ENCODE measurements at places on chromosomes 4 and X.

DNA sequence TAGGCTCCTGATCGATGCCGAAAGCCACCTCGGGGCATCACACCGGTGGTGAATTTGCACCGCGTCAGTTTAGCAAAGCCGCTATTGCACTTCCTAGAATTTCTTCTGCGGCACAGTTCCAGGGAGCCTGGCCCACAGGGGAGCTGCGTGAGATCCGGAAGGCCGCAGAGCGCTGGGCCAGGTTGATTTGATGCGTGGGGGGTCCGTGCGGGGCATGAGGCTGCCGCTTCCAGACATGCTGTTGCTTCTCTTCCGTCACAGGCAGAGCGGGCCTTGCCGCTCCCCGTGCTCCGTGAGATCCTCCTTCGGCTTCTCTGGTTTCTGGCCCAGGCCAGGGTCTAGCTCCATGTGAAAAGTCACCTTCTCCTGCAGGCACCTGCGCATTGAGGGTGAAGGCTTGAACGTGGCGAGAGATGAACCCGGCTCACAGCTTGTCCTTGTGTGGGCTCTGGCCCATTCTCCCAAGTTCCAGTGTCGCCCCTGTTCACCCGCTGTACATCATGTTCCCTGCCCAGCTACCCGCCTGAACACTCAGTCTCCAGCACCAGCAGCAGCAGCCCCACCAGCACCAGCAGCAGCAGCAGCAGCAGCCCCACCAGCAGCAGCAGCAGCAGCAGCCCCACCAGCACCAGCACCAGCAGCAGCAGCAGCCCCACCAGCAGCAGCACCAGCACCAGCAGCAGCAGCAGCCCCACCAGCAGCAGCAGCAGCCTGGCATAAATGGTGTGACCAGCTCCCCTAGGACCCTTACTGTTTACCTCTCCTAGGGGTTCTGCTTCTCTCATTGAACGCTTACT, 131.2 kb downstream of the TRIML1 start:
- DNase-seq, result no peak

DNA sequence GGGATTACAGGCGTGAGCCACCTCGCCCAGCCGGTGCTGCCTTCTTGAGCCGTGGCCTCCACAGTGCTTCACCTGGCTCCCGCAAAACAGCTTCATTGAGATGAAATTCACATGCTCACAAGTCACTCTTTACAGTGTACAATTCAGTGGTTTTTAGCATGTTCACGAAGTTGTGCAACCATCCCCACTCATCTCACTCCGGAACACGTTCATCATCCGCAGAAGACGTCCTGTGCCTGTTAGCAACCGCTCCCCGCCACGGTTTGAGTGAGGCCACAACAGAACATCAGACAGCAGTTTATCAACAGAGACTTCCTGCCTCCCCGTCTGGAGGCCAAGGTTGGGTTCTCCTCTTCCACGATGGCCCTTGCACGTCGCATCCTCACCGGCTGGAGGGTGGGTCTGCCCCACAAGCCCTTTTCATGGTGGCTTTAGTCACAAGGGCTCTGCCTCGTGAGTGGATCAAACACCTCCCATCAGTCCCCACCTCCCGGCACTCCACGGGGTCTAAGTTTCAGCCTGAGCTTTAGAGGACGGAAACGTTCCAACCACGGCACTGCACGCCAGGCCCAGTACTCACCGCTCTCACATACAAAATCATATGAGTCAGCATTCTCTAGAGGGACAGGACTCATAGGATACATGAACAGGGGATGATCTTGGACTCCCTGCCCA, 29.6 kb upstream of the SPON2 start:
- DNase-seq, result peak; percentile 63

DNA sequence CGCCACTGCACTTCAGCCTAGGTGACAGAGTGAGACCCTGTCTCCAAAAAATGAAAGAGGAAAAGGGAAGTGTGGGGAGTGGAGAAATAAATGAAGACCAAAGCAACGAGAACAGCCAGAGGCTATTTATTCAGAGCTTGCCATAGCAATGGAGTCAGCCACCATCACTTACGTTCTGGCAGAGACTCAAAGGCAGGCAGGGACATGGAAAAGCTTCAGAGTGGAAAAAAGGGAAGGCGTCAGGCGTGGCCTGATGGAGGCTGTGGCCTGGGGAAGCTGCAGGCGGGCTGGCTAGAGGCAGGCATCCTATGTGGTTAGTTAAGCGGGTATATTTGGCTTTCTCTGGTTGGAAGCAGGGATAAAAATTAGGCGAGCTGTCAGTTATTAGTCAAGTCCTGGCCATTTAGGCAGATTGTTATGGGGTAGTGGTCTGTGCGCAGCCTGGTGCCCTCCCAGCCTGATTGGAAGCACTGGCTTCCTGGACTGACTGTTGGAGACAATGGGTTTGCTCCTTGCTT, 73.3 kb downstream of the DCTD start:
- DNase-seq, result no peak

DNA sequence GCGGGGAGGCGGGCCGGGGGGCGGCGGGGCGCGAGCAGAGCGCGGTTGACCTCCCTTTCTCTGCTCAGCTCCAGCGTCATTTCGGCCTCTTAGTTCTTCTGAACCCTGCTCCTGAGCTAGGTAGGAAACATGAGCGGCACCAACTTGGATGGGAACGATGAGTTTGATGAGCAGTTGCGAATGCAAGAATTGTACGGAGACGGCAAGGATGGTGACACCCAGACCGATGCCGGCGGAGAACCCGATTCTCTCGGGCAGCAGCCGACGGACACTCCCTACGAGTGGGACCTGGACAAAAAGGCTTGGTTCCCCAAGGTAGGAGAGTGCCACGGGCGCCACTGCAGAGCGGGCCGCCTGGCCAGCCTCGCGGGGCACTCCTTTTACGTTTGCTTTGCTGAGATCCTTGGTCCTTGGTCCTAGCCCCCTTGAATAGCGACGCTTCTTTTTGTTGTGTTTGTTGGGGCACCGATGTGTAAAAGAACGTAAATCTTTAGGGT, at the start of gene HTATSF1:
TSS of gene HTATSF1 (plus strand) at position 37 of the 497 bp plus-strand sequence. CDS start at position 130, 93 bp downstream.
- no peak for DNase-seq

DNA sequence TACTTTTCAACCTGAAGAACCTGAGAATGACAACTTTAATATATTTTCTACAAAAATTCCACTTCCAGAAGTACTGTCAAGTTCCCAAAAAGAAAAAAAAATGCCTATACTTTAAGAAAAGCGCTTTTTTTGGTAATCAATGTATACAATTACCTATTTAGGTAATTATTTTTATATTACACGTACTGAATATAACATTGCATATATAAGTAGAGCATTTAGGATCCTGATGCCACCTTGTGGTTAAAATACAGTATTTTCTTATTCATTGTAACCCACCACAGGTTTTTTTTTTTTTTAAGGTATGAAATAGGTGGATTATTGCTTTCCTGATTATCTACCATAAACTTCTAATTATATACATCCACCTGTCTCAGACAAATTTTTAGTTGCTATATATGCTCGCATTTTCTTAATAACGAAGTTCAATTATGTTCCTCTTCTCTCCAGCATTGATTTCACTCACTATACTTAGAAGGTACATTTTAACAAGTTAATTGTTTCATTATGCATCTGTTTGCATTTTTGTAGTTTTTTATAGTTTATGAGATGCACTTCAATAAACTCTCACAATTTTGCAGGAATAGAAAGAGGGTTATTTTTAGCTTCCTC, 5.2 kb downstream of the MAP9 start:
- DNase-seq, result no peak

- DNase-seq, result no peak
Observed at GRCh38 chr4:144902614-144903013, 195.4 kb downstream of the ANAPC10 start.

- DNase-seq, result no peak
Observed at GRCh38 chr4:118353534-118354030, 779 bp upstream of the PRSS12 start.

DNA sequence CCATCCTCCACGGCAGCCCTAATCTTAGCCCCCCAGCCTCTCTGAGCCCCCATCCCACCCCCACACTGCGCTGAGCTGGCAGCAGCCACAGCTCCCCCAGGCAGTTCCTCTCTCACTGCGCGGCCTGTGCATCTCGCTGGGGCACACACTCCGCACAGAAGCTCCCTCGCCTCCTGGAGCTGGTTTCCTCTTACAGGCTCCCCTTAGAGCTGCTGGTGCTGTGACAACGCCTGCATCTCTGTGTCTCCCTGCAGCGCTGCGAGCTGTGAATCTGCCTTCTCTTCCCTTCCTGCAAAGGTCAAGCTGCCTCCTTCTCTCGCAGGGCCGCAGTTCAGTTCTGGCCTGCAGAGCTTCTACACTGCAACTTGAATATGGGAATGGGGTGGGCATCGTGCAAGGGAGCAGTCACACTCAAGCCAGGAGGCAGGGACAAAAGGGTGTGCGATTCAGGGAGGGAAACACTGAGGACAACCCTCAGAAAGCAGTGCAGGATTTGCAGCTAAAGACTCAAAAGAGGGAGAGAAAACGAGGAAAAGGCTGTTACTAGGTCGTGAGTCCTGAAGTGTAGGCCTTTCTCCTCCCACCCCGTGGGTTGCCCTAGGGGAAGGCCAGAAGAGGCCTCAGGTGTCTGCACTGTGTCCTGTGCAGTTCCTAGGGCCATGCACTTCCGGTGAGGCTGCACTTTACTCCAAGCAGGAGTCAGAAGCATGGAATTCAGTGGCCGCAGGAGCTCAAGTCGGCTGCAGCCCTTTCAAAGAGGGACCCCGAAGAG, 87.0 kb downstream of the BCOR start:
- no peak for DNase-seq

DNA sequence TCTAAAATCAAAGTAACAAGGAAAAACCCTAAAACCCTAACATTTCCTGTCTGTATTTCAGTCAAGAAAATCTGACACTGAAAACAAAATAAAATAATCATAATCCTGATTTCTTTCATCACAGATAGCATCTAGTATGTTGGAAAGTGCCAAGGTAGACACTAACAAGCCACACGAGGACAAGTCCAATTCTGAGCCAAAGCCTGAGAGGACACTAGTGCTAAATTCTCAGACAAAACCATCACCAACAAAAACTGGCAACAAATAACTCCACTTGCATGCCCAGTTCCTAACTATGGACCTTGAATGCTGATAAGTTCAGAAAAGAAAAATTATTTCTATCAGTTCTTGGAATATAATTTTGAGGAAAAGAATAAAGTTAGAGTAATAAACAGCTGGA, 113.7 kb downstream of the MANBA start:
- no peak for DNase-seq

GRCh38 chr4:162061214-162061613, 102.6 kb downstream of the FSTL5 start:
- DNase-seq, result no peak

DNA sequence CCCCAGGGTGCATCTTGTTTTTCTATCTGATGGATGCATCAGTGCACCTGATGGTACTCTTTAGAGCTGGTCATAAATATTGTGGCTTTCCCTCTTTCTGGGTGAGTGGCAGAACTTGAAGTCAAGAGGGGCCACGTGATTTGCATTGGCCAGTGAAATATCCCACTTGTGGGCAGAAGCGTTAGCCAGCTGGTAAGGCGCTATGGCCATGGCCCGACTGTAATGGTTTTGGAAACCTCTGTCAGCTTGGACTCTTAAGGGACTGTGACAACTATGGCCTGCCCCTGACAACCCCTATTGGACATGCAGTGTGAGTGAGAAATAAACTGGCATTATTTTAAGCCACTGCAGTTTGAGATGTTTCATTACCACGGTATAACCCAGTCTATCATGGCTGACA, 72.8 kb downstream of the SEL1L3 start:
- DNase-seq, result no peak

GRCh38 chr4:72557021-72557420, 12.0 kb downstream of the ADAMTS3 start:
- no peak for DNase-seq

DNA sequence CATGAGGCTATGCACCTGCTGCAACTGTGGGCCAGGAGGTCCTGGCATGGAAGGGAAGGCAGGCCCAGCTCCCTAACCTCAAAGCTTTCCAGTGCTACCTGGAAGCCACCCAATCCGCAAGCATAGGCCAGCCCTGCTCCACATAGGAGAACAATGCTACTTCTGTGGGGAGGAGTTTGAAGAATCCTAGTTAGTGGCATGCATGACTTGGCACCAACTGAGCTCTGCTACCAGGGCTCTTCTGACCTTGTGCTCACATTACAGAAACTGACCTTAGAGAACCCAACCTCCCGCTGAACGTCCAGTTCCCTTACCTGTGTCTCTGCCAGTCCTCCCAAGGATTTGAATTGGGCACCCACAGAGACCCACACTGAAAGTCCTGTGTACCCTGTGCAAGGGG, 58.8 kb downstream of the USP46 start:
- no peak for DNase-seq

GRCh38 chr4:6461301-6462165, 10.9 kb downstream of the PPP2R2C start:
- no peak for DNase-seq

GRCh38 chrX:53421772-53422085, 725 bp downstream of the SMC1A start:
- no peak for DNase-seq

- DNase-seq, result no peak
Observed at GRCh38 chr4:100113096-100113495, 77.2 kb downstream of the DDIT4L start.

GRCh38 chr4:11342401-11342800, 86.3 kb downstream of the HS3ST1 start:
- no peak for DNase-seq

- DNase-seq, result no peak
Observed at GRCh38 chr4:154186035-154186434, 305.6 kb downstream of the DCHS2 start.

DNA sequence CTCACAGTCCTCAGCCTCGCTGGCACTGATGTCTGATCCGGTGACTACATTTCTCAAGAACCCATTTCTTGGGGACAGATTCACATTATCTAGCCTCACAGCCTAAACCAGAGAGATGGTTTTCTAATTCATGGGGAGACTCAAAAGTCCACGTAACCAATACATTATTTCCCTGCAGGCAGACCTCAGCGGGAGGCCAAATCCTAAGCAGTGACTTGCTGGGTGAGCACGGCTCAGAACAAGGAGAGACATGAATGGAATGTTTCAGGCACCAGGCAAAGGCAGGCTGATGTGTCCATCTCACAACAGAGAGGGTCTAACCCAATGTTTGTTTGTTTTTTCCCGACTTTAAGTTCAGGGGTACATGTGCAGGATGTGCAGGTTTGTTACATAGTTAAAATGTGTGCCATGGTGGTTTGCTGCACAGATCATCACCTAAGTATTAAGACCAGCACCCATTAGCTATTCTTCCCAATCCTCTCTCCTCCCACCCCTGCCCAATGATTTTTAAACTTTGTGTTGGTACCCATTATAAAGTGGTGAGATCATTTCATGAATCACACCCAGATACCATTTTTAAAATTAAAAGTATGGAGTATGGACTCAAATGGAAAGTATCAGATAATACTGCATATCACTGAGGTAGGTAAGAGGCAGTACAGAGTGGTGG, 53.3 kb downstream of the SCD5 start:
- DNase-seq, result no peak

DNA sequence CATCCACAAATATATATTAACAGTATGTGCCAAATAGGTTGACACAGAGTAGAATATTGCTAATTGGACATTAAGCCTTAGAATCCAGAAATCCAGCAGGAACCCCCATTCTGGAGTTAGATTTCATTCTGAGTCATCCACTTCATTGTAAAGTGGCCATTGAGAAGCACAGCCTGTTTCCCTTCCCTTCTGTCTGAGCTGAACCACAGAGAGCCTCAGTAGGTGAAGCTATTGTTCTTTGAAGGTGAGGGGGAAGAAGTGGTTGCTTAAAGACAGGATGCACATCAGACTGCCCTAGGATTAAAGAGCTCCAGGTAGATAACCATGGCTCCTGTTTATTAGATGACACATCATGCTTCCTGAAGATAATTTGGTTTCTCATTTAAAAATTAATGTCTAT, 30.6 kb upstream of the MCF2 start:
- no peak for DNase-seq
